ENCODE measurements at places on chromosomes 13 and 19. TPM values are rescaled to one million over a fixed set of nuclear protein-coding genes. Genes with fewer than 3 reads are reported as not detected.

- H3K36me3 ChIP-seq: peaks cover 52% of the 10 kb centered on the region
- H3K4me3 ChIP-seq: no peak overlapping the region
- no peaks in the 10 kb centered on the region for H3K27me3 ChIP-seq
- peaks cover 52% of the 10 kb centered on the region for H3K4me1 ChIP-seq
- H3K27ac ChIP-seq: peak overlapping the region; percentile 76
Measured at GRCh38 chr19:48877855-48878195, 5.6 kb downstream of the PPP1R15A start.

IL4I1 gene
- total RNA-seq: 3.7 TPM

GRCh38 chr13:47146991-47147811, 250.3 kb upstream of the HTR2A start:
- H3K36me3 ChIP-seq: no peaks in the 10 kb centered on the region
- peaks cover 2% of the 10 kb centered on the region for H3K4me1 ChIP-seq
- no peak overlapping the region for H3K27ac ChIP-seq
- peaks cover 8% of the 10 kb centered on the region for H3K27me3 ChIP-seq
- no peak overlapping the region for H3K4me3 ChIP-seq
- no peak for DNase-seq

DNA sequence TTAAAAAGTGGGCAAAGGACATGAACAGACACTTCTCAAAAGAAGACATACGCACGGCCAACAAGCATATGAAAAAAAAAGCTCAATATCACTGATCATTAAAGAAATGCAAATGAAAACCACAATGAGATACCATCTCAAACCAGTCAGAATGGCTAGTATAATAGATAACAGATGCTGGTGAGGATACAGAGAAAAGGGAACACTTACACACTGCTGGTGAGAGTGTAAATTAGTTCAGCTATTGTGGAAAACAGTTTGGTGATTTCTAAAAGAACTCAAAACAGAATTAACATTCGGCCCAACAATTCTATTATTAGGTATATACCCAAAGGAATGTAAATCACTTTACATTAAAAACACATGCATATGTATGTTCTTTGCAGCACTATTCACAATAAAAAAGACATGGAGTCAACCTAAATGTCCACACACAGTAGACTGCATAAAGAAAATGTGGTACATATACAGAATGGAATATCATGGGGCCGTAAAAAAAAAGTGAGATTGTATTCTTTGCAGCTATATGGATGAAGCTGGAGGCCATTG, 1569.0 kb downstream of the OLFM4 start:
- DNase-seq: no peak
- H3K4me1 ChIP-seq: no peaks in the 10 kb centered on the region
- H3K36me3 ChIP-seq: no peaks in the 10 kb centered on the region
- H3K27me3 ChIP-seq: no peaks in the 10 kb centered on the region
- no peak overlapping the region for H3K27ac ChIP-seq
- no peak overlapping the region for H3K4me3 ChIP-seq

PPP5C gene
- total RNA-seq: 101 TPM

DNA sequence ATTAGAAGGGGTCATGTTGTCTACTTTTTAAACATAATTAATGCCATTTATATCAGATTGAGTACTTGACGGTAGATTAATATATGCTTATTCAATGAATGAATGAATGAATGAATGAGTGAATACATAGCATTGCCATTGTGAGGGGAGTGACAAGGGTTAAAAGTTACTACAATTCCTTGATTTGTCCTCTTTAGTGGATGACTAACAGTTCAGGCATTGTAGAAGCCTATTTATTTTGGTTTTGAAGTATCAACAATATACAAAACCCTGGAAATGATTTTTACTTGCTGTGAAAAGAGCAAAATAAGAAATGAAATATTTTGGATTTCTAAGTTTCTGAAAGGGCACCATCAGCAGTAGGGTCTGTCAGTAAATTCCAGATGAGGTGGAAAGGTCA, 122.7 kb downstream of the CYSLTR2 start:
- H3K4me1 ChIP-seq: no peaks in the 10 kb centered on the region
- no peaks in the 10 kb centered on the region for H3K36me3 ChIP-seq
- DNase-seq: no peak
- peaks cover 33% of the 10 kb centered on the region for H3K27me3 ChIP-seq

DNA sequence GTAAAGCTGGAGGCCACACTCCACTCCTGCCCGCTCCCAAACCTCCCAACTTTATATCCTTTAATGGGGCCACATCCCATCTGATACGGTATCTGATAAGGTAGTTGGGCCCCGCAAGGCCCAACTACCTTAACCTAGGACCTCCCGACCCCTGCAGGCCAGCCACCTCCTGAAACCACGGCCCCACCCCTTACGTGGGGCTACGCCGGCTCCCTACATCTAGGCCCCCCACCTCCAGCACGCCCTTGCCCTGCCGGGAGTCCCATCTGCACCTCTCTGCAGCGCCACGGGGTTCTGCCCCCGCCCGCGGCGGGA, 2.2 kb downstream of the IGFLR1 start:
- H3K27ac ChIP-seq: peak overlapping the region; percentile 47
- H3K36me3 ChIP-seq: peaks cover 32% of the 10 kb centered on the region
- no peaks in the 10 kb centered on the region for H3K27me3 ChIP-seq
- DNase-seq: no peak

CGB2 gene
- total RNA-seq: 0.47 TPM

- peaks cover 84% of the 10 kb centered on the region for H3K36me3 ChIP-seq
- H3K27ac ChIP-seq: peak overlapping the region; percentile 95
- H3K27me3 ChIP-seq: no peaks in the 10 kb centered on the region
Measured at GRCh38 chr19:11096210-11096841, 7.1 kb downstream of the LDLR start.

- DNase-seq: peak; percentile 4
- no peak overlapping the region for H3K4me3 ChIP-seq
- H3K27ac ChIP-seq: no peak overlapping the region
- H3K27me3 ChIP-seq: no peaks in the 10 kb centered on the region
- H3K36me3 ChIP-seq: no peaks in the 10 kb centered on the region
Measured at GRCh38 chr13:113561417-113562084, 23.0 kb upstream of the TFDP1 start.

DNA sequence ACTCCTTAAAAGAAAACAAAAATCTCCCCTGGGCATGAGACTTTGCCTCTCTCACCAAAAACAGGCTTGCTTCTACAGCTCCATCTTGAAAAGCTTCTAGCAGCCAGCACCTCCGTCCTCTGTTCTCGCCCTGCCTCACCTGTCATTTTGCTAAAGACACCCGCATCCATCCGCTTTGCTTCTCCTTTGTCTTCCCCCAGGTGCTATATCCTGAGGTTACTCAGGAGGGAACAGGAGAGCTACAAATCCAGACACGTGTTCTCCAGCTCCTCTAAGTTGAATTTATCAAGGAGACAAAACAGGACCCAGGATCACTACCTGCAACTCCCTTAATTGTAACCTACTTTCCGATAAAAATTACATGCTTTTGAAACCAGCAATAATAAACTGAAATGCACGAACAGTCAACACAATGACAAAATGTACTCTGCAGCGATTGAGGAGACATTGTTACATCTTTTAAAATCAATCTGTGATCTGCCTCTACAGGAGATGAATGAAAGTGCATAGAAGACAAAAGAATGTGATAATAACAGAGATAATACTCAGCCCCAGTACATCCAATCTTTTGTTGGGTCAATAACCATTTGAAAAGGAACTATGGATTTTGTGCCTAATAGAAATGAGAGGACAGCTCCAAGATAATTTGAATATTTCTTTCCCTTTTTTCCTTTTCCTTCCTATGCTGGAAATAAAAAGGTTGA, 221.2 kb downstream of the DCLK1 start:
- H3K36me3 ChIP-seq: no peaks in the 10 kb centered on the region
- no peaks in the 10 kb centered on the region for H3K27me3 ChIP-seq
- no peak overlapping the region for H3K27ac ChIP-seq
- H3K4me1 ChIP-seq: no peaks in the 10 kb centered on the region

DNA sequence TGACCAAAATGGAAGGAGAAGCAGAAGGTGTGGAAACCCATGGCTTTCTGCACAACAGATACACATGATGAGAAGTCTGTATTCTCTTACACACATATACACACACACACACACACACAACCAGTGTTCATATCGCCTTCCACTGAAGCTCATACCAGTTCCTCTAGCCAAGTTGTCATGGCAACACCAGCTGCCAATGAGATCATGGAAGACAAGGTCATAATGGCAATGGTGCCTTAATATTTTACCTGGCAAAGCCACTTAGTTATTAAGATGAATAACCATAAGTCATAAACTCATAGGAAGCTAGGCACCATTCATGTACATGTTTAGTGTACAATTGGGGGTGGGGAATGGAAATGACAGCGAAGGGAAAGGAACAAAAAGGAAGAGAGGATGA, 2.6 kb upstream of the DHRS12 start:
- no peak overlapping the region for H3K27ac ChIP-seq
- no peak for DNase-seq
- H3K4me1 ChIP-seq: peaks cover 42% of the 10 kb centered on the region
- H3K27me3 ChIP-seq: no peaks in the 10 kb centered on the region
- no peak overlapping the region for H3K4me3 ChIP-seq
- H3K36me3 ChIP-seq: peaks cover 3% of the 10 kb centered on the region

DNA sequence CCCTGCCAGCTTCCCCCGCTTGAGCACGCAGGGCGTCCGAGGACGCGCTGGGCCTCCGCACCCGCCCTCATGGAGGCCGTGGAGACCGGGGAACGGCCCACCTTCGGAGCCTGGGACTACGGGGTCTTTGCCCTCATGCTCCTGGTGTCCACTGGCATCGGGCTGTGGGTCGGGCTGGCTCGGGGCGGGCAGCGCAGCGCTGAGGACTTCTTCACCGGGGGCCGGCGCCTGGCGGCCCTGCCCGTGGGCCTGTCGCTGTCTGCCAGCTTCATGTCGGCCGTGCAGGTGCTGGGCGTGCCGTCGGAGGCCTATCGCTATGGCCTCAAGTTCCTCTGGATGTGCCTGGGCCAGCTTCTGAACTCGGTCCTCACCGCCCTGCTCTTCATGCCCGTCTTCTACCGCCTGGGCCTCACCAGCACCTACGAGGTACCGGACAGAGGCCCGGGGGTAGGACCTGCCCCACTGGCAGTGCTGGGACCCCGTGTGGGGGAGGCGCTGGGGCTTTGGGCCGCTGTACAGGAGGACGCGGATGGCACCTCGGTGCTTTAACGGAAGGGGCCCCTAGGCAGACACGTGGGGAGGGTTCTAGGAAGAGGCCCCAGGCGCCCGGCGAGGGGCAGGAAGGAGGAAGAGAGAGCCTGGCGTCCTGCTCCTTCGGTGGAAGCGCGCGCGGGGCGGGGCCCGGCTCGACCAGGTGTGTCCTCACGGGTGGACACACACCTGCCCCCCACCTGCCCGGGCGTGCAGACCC, 681 bp downstream of the SLC5A5 start:
- peak overlapping the region; percentile 83 for H3K4me3 ChIP-seq
- H3K27ac ChIP-seq: peak overlapping the region; percentile 83
- H3K27me3 ChIP-seq: peaks cover 3% of the 10 kb centered on the region
- H3K4me1 ChIP-seq: peaks cover 29% of the 10 kb centered on the region
- peak; percentile 68 for DNase-seq
- H3K36me3 ChIP-seq: no peaks in the 10 kb centered on the region

- peaks cover 1% of the 10 kb centered on the region for H3K27me3 ChIP-seq
- no peak overlapping the region for H3K4me3 ChIP-seq
- no peak for DNase-seq
- H3K4me1 ChIP-seq: no peaks in the 10 kb centered on the region
Measured at GRCh38 chr19:41617941-41618730, 8.7 kb downstream of the CEACAM4 start.

- no peak overlapping the region for H3K4me3 ChIP-seq
- peak; percentile 24 for DNase-seq
- no peaks in the 10 kb centered on the region for H3K4me1 ChIP-seq
- H3K27me3 ChIP-seq: no peaks in the 10 kb centered on the region
- H3K27ac ChIP-seq: no peak overlapping the region
Measured at GRCh38 chr13:95494082-95494681, 58.3 kb upstream of the CLDN10 start.

DNA sequence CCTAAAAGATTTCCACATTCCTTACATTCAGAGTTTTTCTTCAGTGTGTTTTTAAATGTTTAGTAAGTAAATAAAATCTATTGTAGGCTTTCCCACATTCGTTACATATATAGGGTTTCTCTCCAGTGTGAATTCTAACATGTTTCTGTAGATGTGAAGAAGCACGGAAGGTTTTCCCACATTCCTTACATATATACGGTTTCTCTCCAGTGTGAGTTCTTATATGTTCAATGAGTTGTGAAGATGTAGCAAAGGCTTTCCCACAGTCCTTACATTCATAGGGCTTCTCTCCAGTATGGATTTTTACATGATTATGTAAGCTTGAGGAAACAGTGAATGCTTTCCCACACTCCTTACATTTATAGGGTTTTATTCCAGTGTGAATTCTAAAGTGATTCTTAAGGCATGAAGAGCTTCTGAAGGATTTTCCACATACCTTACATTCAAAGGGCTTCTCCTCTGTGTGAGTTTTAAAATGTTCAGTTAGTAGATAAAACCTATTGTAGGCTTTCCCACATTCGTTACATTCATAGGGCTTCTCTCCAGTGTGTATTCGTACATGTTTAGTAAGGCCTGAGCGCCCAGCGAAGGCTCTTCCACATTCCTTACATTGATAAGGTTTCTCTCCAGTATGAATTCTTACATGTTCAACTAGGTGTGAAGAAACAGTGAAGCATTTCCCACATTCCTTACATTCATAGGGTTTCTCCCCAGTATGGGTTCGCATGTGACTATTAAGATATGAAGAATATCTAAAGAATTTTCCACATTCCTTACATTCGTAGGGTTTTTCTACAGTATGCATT, 18.2 kb downstream of the ZNF121 start:
- no peak overlapping the region for H3K4me3 ChIP-seq
- no peaks in the 10 kb centered on the region for H3K4me1 ChIP-seq
- no peak for DNase-seq
- H3K36me3 ChIP-seq: peaks cover 94% of the 10 kb centered on the region
- H3K27me3 ChIP-seq: no peaks in the 10 kb centered on the region
- H3K27ac ChIP-seq: no peak overlapping the region

GRCh38 chr19:35587321-35587720, 1.3 kb downstream of the PMIS2 start:
- no peak overlapping the region for H3K4me3 ChIP-seq
- no peaks in the 10 kb centered on the region for H3K36me3 ChIP-seq
- H3K27ac ChIP-seq: no peak overlapping the region
- H3K4me1 ChIP-seq: no peaks in the 10 kb centered on the region
- peaks cover 15% of the 10 kb centered on the region for H3K27me3 ChIP-seq
- no peak for DNase-seq

DNA sequence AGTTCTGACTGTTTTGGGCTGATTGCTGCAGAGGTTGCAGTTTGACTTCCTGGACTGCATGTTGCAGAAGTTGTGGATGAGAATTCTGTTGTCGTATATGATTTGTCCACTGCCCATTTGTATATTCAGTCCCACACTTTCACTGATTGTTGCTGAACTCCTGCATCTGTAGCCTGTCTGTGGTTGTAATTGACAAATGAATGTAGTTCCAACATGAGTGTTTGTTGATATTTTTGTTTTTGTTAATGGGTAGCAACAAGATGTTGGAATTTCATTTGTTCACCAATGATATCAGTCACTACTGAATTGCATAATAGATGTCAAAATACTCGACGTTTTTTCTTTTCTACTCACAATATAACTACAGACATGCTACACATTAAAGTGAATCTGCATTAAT, 533.9 kb downstream of the DCT start:
- DNase-seq: no peak
- no peaks in the 10 kb centered on the region for H3K36me3 ChIP-seq
- H3K4me1 ChIP-seq: no peaks in the 10 kb centered on the region
- no peak overlapping the region for H3K4me3 ChIP-seq
